ENCODE measurements at places on chromosomes 13 and 19. TPM values are rescaled to one million over a fixed set of nuclear protein-coding genes. Genes with fewer than 3 reads are reported as not detected.
A peak's percentile ranks its signal among the peaks of the same experiment; 100 is the strongest.

NOTCH3 gene
- not detected for total RNA-seq

SYNE4 gene
- 1.9 TPM for total RNA-seq

TUBA3C gene
- not detected for total RNA-seq

FUT2 gene
- not detected for total RNA-seq

SYT5 gene
- not detected for total RNA-seq

NLRP11 gene
- 0.11 TPM for total RNA-seq

ZNF296 gene
- total RNA-seq, result 7.9 TPM

- H3K27ac ChIP-seq, result no peak overlapping the region
- no peak overlapping the region for H3K4me3 ChIP-seq
- H3K27me3 ChIP-seq, result no peaks in the 10 kb centered on the region
- H3K36me3 ChIP-seq, result peaks cover 28% of the 10 kb centered on the region
Observed at GRCh38 chr19:19356500-19356899, 35.9 kb downstream of the MAU2 start.

- peaks cover 26% of the 10 kb centered on the region for H3K36me3 ChIP-seq
- DNase-seq, result no peak
- peaks cover 41% of the 10 kb centered on the region for H3K4me1 ChIP-seq
- H3K27me3 ChIP-seq, result no peaks in the 10 kb centered on the region
- peak overlapping the region; percentile 88 for H3K27ac ChIP-seq
- H3K4me3 ChIP-seq, result peak overlapping the region; percentile 68
Observed at GRCh38 chr19:12733369-12734214, 892 bp downstream of the TRIR start.

DNA sequence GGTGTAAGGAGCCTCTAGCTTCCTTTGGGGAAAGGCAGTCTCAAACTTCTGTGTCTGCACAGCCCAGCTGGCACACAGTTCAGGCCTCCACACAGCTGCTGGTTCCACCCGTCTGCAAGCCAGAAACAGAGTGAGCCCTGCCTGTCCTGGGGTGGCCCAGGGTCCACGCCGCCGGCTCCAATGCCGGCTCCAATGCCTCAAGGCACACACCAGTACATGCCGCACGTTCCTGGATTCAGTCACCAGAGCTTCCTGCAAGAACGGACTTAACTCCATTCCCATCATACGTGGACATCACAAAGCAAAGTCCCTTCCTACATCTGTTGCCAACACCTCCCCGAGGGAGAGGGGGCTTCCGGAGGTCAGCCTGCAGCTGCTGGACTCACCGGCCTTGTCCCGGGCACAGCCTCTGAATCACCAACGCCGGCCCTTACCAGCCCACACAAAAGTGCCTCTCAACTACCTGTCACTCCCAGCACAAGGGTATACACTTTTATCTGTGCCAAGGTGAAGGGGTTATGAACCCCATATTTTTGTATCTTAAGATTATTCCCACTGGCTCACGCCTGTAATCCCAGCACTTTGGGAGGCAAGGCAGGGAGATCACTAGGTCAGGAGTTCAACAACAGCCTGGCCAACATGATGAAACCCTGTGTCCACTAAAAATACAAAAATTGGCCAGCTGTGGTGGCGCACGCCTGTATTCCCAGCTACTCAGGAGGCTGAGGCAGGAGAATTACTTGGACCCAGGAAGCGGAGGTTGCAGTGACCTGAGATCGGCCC, 8.5 kb downstream of the SH3GL1 start:
- H3K27ac ChIP-seq, result no peak overlapping the region
- no peaks in the 10 kb centered on the region for H3K27me3 ChIP-seq
- peaks cover 4% of the 10 kb centered on the region for H3K36me3 ChIP-seq
- DNase-seq, result no peak
- no peak overlapping the region for H3K4me3 ChIP-seq

DNA sequence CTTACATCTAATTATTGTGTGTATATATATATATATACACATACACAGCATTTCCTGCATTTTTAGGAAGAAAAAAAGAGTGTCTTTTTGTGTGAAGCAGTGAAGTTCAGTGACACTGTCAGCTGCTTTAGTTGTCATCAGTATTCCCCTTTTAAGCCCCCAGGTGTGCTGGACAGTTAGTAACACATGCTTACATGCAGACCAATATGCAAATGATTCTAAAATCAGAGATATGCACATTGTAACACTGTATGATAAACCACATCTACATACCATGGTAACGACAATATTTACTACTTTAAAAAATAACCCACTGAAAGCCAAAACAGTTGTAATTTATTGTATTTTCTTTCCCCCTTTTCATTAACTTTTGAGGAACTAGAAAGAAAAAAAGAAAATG, 16.8 kb downstream of the LHFPL6 start:
- DNase-seq, result no peak
- H3K4me3 ChIP-seq, result no peak overlapping the region
- no peaks in the 10 kb centered on the region for H3K36me3 ChIP-seq

- no peaks in the 10 kb centered on the region for H3K27me3 ChIP-seq
- no peak overlapping the region for H3K27ac ChIP-seq
- DNase-seq, result no peak
Observed at GRCh38 chr19:44894052-44894400, 3.0 kb downstream of the TOMM40 start.

DNA sequence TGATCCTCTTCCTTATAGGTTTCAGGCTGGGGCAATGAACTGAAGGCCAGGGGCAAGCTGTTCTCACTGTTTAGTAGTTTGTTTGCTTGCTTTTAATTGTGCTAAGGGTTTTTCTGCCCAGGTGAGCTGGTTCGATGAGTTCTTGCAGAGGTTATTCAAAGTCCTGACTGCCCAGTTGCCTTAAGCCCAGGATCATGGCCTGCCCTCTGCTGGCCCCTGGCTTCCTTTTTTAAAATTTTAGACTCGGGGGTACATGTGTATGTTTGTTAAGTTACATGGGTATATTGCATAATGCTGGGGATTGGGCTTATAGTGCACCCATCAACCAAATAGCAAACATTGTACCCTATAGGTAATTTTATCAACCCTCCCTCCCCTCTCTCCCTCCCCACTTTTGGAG, 65.7 kb downstream of the ZNF536 start:
- no peak overlapping the region for H3K4me3 ChIP-seq
- H3K36me3 ChIP-seq, result no peaks in the 10 kb centered on the region
- H3K4me1 ChIP-seq, result no peaks in the 10 kb centered on the region

DNA sequence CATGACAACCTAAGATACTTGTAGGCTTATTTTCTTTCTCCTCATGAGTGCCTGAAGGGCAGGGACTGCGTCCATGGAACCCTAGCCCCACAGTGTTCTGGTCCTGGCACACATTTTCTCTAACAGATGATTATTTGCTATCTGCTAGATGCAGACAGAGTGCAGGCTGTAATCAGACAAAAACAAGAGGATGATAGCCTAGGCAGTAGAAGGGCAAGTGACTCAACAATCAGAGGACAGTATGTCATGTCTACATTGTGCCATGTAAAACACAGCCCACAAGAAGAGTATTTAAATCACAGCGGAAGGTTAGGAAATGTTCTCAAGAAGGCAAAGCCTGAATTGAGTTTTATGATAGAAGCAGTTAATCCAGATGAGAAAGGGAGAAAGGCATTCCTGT, 29.3 kb downstream of the MIPEP start:
- no peak overlapping the region for H3K4me3 ChIP-seq
- no peaks in the 10 kb centered on the region for H3K27me3 ChIP-seq
- no peak overlapping the region for H3K27ac ChIP-seq
- no peaks in the 10 kb centered on the region for H3K4me1 ChIP-seq

DNA sequence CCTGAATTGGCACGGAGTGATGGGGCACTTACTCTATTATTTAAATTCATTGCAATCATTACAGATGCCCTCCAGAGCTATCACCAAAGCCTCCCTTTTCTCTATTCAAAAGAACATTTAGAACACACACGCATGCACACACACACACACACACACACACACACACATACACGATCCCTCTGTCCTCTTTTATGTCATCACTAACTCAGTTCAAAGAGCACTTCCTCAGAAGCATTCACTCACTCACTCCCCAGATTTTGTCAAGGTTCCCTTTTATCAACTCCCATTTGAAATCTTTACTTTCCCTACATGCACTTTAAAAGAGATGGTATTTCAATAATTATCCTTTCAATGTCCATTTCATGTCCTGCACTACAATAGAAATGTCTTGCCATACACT, 22.4 kb upstream of the IGFL4 start:
- no peaks in the 10 kb centered on the region for H3K4me1 ChIP-seq
- no peak overlapping the region for H3K4me3 ChIP-seq
- no peak for DNase-seq
- H3K27ac ChIP-seq, result no peak overlapping the region
- H3K36me3 ChIP-seq, result no peaks in the 10 kb centered on the region

- peaks cover 4% of the 10 kb centered on the region for H3K4me1 ChIP-seq
- DNase-seq, result no peak
- no peak overlapping the region for H3K27ac ChIP-seq
Observed at GRCh38 chr13:26760832-26761582, 421 bp upstream of the GPR12 start.

DNA sequence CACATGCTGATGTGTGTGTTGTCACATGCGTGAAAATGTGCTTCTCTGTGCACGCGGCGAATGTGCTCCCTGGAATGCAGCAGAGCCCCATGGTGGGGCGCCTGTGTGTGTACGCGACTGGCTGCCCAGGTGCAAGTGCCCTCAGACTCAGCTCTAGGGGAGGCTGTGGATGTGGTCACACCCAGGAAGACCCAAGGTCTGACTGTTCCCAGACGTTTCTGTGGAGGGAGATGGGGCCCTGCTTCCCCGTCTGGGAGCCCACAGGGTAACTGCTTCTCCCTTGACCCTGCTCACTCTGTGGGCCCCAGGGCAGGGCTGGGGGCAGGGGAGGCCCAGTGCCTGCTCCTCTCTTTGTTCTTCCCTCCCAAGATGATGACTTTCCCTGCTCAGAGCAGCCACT, 7.9 kb upstream of the UQCR11 start:
- H3K27ac ChIP-seq, result no peak overlapping the region
- H3K27me3 ChIP-seq, result no peaks in the 10 kb centered on the region
- no peak overlapping the region for H3K4me3 ChIP-seq

DNA sequence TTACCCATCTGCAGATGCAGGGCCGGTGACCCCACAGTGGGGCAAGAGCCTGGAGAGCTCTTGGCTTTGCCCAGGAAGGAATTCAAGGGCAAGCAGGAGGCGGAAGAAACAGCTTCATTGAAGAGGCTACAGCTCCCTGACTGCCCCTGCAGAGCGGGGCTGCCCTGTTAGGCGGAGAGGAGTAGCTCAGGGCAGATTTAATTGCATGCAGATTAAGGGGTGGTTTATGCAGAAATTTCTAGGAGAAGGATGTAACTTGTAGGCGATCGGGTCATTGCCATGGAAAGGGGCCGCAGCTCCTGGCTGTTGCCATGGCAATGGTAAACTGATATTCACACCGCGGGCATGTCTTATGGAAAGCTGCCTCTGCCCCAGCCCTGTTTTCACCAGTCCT, 94.1 kb downstream of the ATP11A start:
- H3K4me1 ChIP-seq, result no peaks in the 10 kb centered on the region
- no peaks in the 10 kb centered on the region for H3K36me3 ChIP-seq
- H3K4me3 ChIP-seq, result no peak overlapping the region
- no peaks in the 10 kb centered on the region for H3K27me3 ChIP-seq
- H3K27ac ChIP-seq, result no peak overlapping the region

- H3K36me3 ChIP-seq, result peaks cover 18% of the 10 kb centered on the region
- no peak overlapping the region for H3K4me3 ChIP-seq
- no peaks in the 10 kb centered on the region for H3K4me1 ChIP-seq
- no peak for DNase-seq
Observed at GRCh38 chr19:4492337-4493103, 20.4 kb downstream of the HDGFL2 start.

- no peaks in the 10 kb centered on the region for H3K36me3 ChIP-seq
- H3K4me1 ChIP-seq, result no peaks in the 10 kb centered on the region
- no peak overlapping the region for H3K27ac ChIP-seq
- no peak for DNase-seq
- no peak overlapping the region for H3K4me3 ChIP-seq
Observed at GRCh38 chr19:51830274-51830673, 35.3 kb downstream of the FPR3 start.

- no peaks in the 10 kb centered on the region for H3K4me1 ChIP-seq
- H3K36me3 ChIP-seq, result no peaks in the 10 kb centered on the region
Observed at GRCh38 chr13:66657165-66657881, 572.8 kb downstream of the PCDH9 start.

DNA sequence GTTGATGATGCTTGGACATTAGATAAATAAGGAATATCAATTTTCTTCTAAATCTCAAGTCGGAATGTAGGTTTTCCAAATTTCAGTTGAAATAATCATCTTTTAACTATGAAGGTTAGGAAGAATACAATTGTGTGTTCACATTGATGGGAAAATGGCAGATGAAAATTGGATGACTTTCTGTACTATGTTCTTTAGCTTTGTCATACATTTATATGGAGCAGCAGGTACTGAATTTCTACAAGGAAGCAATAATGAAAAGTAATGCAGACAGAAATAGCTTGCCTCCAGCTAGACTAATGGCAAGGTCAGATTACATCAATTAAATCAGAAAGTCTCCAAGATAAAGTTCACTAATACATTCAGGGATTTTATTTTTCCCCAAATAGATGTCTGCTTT, 1423.7 kb upstream of the PCDH20 start:
- H3K4me1 ChIP-seq, result no peaks in the 10 kb centered on the region
- H3K27ac ChIP-seq, result no peak overlapping the region
- no peaks in the 10 kb centered on the region for H3K36me3 ChIP-seq
- no peak overlapping the region for H3K4me3 ChIP-seq
- H3K27me3 ChIP-seq, result no peaks in the 10 kb centered on the region

DNA sequence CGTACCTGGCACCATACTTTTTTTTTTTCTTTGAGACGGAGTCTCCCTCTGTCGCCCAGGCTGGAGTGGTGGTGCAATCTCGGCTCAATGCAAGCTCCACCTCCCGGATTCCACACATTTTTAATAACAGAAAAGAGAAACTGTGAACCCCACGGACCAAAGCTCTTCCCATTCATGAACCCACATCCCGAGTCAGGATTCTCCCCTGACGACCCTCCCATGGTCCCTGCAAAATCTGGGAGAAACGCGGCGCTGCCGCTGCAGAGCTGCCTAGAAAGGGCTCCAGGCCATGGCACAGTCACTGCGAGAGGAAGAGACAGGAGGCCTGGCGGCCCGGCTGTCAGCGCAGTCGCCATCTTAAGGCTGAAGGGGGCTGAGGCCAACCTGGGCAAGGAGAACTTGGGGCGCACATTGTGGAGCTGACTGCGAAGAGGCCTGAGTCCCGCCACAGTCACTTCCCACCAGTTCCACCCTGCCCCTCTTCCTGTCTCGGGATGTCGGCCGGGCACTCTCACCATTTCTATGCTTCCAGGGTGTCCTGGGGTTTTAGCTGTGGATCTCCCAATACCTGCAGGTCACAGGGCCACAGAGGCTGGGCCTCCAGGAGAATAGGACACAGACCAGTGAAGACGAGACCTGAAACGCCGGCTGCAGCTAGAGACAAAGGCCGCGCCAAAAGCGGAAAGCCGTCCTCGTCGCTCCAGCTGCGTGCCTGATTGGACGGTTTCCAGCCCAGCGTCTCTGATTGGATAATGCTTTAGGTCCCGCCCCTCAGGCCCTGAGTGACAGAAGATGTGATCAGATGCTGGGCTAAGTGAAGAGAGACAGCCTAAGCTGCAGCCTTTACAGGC, 71.0 kb downstream of the ZNF486 start:
- no peak overlapping the region for H3K27ac ChIP-seq
- peaks cover 5% of the 10 kb centered on the region for H3K4me1 ChIP-seq
- H3K27me3 ChIP-seq, result no peaks in the 10 kb centered on the region
- no peaks in the 10 kb centered on the region for H3K36me3 ChIP-seq
- H3K4me3 ChIP-seq, result peak overlapping the region; percentile 75
